T47D (cell line): ENCODE measurements at places on chromosomes 12 and 14.

DNA sequence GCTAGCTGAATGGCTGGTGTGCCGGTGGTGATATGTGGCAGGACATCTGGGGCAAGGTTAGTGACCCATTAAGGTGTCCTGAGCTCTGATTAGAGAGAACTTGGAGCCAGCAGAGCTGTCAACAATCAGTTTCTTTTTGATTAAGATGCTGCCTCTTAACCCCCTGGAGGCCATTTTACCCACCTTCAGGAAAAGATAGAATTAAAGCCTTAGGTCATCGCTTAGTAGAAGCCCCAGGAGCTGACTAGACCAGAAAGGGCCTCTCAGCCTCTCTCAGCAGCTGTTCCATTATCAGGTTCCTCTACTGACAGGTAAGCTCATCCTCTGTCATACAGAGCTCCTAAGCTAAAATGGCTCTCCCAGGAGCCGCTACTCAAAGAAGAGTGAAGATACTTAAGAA, 339.0 kb downstream of the FUT8 start:
- DNase-seq, result no peak

DNA sequence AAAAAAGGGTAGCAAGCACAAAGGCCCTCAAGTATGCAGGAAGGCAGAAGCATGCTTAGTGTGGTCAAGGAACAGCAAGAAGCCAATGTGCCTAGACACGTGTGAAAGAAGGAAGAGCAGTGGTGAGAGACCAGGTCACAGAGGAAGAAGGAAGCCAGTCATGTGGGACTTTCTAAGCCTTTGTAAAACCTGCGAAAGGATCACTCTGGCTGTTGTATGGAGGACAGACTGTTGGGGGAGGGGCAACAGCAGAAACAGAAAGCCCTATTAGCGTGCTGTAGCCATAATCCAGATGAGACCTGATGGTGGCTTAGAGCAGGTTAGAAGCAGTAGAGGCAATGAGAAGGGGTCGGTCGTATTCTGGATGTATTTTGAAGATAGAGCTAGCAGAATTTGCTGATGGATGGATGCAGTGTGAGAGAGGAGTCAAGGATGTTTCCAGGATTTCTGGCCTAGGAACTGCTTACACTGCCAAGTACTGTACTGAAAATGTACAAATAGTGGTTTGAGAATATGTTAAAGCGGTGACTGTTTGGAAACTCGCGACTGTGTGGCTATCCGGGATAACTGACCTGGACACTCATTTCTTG, 5.7 kb upstream of the MLF2 start:
- DNase-seq, result no peak

- no peak for DNase-seq
Measured at GRCh38 chr12:65892841-65893251, 68.6 kb downstream of the HMGA2 start.

- DNase-seq, result no peak
Measured at GRCh38 chr12:57732726-57733593, 5.6 kb downstream of the AGAP2 start.

GRCh38 chr14:35229084-35229791, 62.9 kb upstream of the PSMA6 start:
- DNase-seq, result no peak

- DNase-seq, result no peak
Measured at GRCh38 chr12:68453876-68454275, 121.7 kb upstream of the MDM1 start.

DNA sequence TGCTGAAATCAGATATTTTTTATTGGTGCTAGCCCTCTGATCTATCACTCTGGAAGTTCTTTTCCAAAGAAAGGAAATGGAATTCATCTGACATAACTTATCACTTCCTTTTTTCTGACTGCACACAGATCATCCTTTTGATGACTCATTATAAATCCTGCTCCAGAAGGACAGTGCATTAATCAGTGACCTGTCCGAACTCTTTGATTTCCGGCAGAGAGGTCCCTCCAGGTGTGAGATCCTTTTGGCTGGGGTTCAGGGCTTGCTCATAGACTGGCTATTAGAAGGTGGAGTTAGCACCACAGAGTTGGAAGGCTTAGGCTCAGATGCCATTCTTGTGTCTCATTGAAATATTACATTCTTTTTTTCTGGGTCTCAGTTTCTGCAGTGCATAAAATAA, 328.2 kb downstream of the ZFP36L1 start:
- DNase-seq, result no peak

GRCh38 chr12:81181691-81182090, 103.8 kb downstream of the ACSS3 start:
- no peak for DNase-seq

DNA sequence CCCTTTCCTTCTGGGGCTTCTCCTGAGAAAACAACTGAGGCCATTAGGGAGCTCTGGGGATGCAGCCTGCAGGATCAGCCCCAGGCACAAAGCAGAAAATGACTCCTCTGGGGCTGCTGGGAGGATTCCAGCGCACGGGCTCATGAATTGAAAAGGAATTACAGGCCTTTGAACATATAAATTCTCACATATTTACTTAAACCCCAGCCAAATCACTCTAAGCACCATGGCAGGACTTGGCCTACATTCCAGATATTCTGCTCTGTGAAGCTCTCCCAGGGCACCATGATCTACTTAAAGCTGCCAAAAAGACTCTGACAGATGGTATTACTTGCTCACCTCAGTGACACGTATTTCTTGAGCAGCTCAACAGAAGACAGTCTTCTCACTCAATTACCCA, 87.2 kb downstream of the ZFC3H1 start:
- DNase-seq, result no peak

- no peak for DNase-seq
Measured at GRCh38 chr14:99560403-99560802, 43.6 kb downstream of the CCDC85C start.

DNA sequence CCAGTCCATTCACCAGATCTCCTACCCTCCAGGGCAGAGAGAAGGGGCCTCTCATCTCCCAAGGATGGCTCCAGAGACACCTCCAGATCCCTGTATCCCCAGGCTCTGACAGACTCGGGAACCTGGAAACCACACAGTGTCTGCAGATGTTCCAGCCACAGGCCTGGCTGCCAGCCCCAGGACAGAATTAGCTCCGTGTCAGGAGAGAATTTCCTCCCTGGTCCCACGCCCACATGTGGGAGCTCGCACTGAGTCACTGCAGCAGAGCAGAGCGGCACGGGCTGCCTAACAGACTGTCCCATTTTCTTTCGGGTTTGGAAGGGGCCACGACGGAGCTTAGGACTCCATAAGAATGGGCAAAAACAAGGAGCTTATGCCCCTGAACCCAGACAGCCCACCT, 33.6 kb downstream of the CMKLR1 start:
- DNase-seq, result no peak

DNA sequence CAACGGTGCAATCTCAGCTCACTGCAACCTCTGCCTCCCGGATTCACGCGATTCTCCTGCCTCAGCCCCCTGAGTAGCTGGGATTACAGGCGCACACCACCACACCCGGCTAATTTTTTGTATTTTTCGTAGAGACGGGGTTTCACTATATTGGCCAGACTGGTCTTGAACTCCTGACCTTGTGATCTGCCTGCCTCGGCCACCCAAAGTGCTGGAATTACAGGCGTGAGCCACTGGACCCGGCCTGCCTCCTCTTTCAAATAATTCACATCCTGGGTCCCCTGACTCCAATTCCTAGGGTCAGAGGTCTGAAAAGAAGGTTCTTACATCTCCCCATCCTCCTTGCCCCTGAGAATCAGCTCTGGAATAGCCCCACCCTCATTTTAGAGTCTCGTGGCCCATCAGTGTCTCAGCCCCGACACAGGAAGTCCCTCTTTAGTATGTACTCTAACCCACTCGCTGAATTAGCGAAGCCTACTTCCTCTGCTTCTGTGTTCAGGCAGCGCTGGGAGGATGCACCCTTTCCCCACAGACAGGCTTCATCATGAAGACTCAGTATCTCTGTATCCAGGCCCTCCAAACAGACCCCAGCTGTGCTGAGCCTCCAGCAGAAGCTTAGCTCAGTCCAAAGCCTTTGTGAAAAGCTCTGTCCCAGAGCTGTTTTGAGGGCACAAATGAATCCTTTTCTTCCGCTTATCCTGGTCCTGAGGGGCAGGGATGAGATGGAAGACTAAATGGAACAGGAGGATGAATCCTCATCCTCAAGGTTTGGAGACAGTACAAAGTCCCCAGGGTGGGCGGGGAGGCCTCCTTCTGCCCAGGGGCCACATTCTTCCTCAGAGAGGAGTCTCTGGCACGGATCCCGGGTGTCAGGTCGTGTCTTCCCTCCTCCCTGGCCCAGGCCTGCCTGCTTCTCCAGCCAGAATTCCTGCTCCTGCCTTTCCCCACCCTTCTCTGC, 3.5 kb downstream of the LPAR5 start:
- no peak for DNase-seq

- no peak for DNase-seq
Measured at GRCh38 chr12:114690267-114691135, 6.5 kb upstream of the TBX3 start.

GRCh38 chr14:90551070-90551704, 154.4 kb downstream of the CALM1 start:
- no peak for DNase-seq

DNA sequence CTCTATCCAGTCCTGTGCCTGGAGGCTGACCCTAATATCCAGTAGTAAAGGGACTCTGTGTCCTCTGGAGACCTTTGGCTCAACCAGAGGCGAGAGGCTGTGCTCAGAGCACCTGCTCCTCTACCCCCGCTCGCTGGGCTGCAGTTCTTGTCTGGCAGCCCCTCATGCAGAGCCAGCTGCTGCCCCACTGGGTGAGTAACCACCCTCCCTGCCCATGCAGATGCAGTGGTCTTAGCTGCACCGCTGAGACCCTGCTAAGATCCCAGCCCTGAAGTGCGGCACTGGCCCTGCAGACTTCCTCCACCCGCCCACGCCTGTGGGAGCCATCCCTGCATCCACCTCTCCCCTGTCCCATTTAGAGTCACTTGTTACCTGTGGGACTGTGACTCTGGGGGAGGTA, 347.5 kb upstream of the SFSWAP start:
- DNase-seq, result no peak

DNA sequence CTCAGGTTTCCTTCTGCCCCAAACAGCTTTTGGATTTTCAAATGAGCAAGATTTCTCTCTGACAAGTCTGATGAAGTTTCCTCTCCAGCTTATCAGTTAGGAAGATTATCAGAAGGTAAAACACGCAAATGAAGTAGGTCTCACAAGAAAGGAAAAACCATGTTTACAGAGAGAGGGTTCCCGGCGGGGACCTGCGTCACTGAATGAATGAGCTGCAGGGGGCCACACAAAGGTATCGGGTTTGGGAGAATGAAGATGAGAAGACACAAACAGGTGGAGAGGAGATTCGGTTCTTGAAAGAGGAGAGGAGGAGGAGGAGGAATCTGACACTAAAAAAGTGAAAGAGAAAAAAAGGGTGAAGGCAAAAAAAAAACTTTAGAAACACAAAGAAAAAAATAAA, 208.6 kb downstream of the CALM1 start:
- DNase-seq, result no peak

GRCh38 chr14:68234101-68234905, 414.7 kb downstream of the RAD51B start:
- DNase-seq, result peak; percentile 66

DNA sequence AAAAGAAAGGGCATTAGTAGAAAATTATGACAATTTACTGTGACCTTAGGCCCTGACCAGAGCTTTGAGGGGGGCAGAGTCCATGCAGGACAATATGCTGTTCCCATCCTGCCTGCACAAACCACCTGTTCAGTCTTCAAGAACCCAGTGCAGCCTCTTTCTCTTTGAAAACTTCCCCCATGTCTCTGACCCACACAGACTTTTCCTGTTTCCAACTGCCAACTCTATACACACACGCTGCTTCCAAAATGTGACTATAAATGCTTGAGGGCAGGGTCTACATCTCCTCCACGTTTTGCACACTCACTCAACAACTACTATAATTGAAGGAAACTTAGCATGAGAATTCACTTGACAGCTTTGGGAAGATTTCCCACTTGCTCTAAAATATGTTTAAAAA, 36.6 kb upstream of the SYCP3 start:
- DNase-seq, result no peak

DNA sequence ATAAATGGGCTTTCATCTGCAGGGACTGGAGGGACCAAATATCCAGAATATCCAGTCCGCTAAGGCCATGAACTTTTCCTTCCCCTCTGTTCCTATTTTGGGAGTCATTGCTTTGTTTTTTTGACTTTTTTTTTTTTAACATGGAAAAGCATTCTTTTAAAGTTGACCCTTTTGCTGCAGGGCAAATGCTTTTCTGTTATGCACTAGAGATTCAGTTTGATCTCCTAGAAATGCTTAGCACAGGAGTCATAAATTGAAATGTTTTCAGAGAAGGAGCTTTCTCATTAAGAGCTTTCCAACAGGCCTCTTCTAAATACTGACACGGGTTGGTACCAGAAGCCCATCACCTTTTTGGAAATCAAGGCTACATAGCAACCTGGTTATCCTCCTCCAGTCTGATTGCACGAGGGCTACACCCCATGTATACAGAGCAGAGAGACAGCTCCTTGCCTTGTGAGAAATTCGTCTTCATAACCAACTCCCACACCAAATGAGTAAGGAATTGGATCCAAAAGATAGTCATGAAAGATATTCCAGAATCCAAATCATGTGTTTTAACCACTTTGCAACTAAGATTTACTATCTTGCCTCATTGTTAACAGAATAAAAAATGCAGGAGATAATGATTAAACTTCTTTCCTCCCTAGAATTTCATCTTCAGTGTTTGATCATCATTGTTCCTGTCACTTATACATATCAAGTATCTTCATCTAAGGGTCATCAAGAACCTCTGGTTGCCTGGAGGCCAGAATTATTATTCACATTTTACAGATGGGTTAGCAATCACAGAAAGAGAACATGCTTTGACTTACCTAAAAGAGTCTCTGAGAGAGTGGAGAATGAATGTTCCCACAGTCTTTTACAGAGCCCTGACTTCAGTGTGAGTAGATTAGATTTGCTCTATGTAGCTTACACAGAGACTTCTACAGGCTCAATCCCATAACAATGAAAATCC, 389.4 kb downstream of the ZFP36L1 start:
- DNase-seq, result no peak

DNA sequence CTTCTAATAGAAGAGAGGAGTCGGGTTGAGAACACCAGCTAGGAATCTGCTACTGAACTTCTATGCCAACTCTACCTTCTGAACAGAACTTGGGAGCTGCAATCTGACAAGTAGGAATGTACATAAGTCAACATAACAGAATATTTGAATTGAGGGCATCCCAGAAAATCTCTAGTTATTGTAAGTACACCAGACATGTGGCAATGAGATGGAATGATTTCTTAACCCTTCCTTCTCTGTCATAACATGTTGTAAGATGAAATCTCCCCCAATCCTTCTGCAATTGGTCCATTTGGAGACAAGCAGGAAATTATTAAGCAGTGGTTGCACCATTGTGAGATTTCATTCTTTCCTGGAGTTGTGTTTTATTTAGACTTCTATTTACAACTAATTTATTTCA, 68.7 kb upstream of the TMPO start:
- DNase-seq, result no peak
